SK-N-DZ (cell line): ENCODE measurements at places on chromosomes 1 and 21.

DNA sequence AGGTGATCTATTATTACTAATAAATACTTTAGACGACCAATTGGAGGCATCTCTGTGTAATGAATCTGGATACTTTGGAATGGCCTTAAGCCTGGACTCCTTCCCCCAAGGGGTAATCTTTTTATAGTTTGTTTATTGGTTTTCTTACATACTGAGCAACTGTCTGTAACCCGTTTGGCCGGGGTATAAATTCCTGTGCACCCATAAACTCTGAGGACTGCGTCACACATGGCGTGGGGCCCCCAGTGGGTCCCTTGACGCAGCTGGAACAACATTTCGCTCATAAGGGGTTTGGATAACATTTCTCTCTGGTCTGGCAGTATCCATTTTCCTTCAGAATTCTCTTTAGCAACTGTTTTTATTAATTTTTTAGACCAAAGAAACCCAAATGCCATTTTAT, 26.5 kb downstream of the SCCPDH start:
- DNase-seq: no peak

GRCh38 chr1:116806245-116806644, 52.0 kb downstream of the CD2 start:
- no peak for DNase-seq

DNA sequence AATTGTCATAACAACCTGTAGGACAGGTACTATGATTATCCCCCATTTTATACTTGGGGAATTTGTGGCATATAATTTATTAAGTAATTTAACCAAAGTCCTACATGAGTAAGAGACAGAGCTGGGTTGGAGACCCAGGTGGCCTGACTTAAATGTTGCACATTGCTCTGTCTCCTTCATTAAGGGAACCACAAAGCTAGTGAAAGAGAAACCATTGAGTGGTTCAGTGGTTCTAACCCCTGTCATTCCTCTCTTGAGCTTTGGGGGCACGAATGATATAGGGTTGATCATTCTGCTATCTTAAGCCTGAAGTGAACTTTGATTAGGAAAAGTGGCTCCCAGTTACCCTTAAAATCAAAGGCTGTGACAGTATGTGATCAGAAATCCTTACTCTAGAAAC, 5.3 kb upstream of the MAP3K7CL start:
- DNase-seq: no peak

DNA sequence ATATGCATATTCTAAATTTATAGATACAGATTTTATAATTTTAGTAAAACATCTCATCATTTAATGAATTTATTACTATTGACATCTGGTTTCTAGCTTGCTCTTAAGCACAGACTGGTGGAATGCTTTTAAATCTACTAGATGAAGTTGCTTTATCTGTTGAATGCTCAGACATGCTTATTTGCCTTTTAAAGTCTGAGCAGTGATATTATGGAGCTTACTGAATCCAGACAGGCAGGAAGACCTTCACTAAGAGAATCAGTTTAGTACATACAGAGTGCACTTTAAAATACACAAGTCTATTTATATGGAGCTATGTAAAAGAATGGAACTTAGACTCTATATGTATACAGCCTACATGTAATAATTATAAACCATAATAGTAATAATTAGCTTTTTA, 16.6 kb downstream of the SDCCAG8 start:
- no peak for DNase-seq

- DNase-seq: peak; percentile 15
Observed at GRCh38 chr1:96538111-96538641, 183.4 kb upstream of the PTBP2 start.

DNA sequence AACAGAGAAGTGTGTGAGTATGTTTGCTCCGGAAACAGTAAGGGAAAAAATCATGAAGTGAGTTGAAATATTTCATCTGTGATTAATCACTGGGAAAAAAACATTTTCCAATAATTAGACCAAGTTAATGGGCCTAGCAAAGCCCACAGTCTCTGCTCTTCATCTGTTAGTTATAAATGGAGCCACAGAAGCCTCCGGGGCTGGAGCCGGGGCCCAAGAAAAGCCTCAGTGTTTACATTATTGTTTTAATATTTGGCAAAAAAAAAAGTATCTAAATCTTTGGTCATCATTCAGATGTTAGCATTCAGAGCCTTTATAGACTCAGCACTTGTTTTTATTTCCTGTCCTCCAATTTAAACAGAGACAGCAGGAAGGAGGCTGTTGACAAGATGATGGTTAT, 115.0 kb downstream of the UBE2U start:
- DNase-seq: no peak

- DNase-seq: no peak
Observed at GRCh38 chr1:33130297-33130696, 49.3 kb downstream of the AZIN2 start.

DNA sequence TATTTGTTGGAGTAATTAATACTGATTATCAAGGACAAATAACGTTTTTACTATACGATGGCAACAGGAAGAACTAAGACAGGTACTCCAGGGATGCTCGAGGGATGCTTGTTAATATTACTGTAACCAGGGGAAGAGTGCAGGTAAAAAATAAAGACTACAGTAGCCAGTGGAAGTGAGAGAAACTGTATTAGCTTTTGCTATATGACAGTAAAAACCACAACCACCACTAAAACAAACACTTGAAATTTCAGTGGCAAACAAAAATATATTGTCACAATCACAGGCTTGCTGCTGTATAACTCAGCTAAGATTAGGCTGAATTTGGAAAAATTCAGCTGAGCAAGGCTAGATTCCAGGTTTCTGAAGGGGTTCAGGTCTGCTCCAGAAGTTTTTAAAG, 812.6 kb upstream of the ADGRL4 start:
- DNase-seq: no peak

DNA sequence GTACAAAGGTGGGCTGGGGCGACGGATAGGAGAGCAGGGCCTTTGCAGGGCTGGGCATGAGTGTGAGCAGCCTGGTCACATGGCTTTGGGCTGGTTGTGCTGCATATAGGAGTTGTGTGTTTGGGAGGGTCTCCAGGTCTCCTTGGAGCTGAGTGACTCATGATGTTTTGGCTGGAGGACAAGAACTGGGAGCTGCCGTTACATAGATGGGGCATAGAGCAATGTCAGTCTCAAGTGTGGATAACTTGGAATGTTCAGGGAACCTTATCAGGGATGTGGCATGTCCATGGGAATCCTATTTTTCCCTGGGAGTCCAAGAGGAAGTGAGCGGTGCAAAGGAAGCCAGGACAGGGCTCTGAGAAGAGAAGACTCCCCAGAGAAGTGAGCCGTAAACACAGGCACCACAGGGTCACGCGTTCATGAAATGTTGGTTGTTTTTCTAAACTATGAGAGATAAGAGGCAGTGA, 136.4 kb upstream of the KCNE2 start:
- DNase-seq: no peak

DNA sequence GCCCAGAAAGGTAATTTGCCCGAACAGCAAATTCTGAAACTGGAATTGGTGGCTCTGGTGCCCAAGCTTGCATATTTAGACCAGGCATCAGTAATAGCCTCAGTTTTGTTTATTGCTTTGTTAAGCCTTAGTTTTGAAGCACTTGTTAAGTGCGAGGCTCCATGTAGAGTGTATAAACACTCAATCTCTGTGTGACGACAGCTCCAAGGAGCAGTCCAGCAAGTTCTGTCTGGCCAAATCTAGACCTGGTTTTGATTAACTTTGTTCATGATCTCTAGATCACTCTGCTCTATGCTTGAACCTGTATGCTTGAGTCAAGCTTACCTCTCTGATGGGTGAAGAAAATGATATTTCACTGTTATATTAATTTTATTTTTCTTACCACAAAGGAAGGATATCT, 37.4 kb downstream of the DOP1B start:
- no peak for DNase-seq

DNA sequence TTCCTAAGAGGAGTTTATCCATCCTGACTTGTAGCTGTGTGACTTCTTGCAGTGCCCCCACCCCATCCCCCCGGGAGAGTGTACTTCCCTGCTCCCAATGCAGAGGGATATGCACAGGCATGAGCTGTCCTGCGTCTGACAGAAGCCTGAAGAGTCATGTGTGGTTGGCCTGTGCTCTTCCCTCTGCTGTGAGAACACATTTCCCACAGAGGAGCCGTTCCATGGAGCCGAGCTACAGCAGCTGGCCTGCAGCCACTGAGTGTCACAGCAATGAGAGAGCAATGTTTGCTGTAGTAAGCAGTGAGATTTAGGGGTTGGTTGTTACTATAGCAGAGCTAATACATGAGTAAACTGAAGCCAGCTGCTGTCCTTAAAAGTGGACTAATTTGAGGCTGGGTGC, 22.0 kb downstream of the PARS2 start:
- no peak for DNase-seq

DNA sequence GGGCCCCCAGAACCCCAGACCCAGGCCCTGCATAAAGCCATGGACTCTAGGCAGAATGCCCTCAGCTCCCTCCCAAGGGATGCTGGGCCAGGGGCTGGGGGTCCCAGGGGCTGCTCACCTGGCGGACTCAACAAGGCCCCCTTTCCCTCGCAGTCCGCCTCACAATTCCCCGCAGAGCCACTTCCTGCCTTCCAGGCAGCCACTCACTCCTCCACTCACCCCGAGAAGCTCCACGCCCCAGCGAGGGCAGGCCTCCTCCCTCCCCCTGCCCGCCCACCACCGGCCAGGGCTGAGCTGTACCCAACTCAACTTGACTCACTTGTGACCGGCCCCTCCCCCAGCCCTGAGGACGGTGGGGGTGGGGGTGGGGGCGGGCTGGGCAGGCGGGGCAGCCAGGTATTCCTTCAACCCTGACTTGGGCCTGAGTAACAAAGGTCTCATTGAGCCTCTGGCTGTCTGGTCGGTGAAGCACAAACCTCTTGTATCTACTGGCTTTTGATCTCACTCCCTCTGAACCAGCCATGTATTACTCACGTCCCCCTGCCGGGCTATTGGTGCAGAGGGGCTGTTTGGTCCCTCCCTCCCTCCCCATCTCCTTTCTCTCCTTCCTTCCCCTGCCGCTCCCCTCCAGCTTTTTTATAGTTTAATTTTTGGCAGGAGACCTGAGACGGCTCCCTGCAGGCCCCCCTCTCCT, 5.9 kb downstream of the BLACAT1 start:
- DNase-seq: no peak

DNA sequence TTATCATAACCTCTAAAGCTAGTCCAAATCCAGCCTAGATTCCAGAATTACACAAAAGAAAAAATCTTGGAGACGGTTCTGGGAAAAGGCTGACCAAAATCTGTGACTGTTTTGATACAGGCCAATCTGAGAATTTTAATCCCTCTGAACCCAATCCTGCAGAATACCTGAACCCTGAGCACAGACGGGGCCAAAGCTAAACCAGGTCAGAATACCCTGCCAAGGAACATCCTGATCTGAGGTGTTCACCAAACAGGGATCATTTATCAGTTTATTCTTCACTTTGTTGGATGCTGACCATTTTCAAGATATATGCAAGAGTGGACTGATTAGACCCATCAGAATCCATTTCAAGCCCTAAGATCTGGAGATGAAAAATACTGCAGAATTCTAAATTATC, 3.6 kb downstream of the RC3H1 start:
- no peak for DNase-seq

GRCh38 chr21:43645136-43645891, 14.0 kb downstream of the HSF2BP start:
- DNase-seq: peak; percentile 21

DNA sequence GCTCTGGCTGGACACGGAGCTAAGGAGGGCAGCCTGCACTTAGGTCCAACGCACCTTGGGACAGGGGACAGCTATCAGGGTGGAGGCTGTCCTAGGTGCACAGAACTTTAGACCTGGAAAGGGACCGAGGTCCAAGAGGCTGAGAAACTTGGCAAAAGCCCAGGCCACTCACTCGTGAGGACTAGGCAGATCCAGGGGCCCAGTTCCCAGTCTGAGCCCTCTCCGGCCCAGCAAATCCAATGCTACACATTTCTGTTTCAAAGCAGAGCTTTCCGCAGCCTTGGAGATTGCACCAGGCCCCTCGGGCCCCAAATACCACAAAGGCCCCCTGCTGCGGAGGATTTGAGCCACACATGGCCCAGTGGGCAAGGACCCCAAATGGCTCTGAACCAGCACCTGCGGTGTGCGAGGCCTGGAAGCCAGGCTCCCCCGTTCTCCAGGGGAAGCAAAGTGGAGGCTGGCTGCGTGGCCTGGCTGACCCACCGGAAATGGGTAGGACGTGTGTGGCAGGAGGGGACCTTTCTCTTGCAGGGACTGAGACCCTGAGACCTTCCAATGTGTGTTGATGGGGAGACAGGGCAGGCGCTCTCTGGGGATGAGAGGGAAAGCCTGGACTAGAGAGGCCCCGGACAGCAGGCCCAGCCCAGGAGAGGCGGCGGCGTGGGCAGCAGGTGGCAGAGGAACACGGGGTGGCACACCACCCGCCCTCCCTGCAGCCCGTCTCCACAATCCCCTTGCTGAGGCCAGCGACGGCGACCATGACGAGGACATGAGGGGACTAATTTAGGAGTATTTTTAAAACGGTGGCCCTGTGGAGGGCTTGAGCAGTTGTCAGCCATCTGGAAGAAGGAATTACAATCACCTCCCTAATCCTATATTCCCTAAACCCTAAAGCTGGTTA, 118.7 kb downstream of the CASZ1 start:
- DNase-seq: no peak

DNA sequence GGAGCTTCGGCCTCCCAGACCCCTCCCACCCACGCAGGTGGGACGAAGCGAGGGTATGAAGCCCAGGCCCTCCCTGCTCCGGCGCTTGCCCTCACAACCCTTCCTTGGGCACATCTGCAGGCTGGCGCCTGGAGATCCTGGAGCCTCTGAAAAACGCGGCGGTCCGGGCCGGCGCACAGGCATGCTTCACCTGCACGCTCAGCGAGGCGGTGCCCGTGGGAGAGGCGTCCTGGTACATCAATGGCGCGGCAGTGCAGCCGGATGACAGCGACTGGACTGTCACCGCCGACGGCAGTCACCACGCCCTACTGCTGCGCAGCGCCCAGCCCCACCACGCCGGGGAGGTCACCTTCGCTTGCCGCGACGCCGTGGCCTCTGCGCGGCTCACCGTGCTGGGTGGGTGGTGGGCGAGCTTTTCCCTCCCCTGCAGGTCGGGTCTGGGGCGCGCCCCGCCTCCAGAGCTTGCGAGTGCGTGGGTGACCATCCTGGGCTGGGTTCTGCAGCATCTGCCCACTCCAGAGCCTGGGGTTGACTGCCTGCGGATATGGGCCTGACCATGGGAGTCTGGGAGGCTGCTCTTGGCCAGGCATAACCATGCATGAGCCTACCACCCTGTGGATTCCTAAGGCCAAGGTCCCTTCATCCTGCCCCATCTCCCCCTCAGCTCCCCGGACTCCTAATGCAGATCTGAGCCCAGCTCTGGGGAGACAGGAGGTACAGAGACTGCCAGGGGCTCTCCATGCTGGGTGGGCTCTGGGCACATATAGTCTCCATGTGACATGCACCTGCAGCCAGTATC, 89.8 kb downstream of the TRIM11 start:
- no peak for DNase-seq

- DNase-seq: no peak
Observed at GRCh38 chr21:22728091-22728490, 1729.9 kb downstream of the NCAM2 start.
